ENCODE measurements at places on chromosomes 2 and 18. TPM values are rescaled to one million over a fixed set of nuclear protein-coding genes. Genes with fewer than 3 reads are reported as not detected.
A peak's percentile ranks its signal among the peaks of the same experiment; 100 is the strongest.

DNA sequence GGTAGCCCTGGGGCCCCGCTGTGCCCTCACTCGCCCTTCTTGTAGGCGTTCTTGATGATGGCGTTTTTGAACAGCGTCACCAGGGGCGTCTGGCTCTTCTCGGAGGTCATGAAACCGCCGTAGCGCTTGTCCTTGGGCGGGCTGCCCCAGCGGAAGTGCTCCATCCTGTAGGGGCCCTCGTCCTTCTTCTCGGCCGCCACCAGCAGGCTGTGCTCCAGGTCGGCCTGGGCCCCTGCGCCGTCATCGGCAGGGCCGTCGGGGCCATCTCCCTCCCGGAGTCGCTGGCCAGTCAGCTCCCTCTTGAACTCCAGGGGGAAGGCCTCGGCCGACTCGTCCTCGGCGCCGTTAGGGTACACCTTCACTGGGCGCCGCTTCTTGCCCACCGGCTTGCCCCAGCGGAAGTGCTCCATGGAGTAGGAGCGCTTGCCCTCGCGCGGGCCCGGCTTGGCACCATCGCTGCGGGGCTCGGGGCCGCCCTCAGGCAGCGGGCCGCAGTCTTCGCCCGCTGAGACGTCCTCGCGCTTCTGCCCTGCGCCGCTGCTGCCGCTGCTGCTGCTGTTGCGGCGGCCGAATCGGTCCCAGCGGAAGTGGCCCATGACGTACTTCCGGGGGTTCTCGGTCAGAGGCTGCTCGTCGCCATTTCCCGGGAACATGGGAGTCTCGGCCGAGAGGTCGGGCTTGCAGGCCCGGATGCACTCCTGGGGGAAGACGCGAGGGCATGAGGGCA lies 7.2 kb downstream of the POMC start:
- H3K4me3 ChIP-seq = no peak overlapping the region
- H3K36me3 ChIP-seq = no peaks in the 10 kb centered on the region
- peaks cover 24% of the 10 kb centered on the region for H3K27me3 ChIP-seq
- no peak overlapping the region for H3K27ac ChIP-seq
- no peak for DNase-seq

DNA sequence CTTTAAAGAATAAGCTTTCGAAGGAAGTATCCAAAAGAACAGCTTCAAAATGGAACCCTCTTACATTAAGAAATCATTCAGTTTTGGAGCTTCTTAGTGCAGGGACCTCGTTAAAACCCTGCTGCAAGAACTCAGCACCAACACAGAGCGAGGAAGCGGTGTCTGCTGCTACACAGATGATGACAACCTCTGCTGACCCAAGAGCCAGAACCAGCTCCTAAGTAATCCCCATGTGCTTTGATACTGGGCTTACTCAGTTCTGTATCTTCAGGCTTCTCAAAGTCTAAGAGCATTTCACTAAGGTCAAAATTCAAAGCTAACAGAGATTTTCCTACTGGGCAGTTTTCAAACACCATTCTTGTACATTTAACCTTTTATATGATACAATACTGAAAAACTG lies 194.6 kb downstream of the STK39 start:
- no peak overlapping the region for H3K27ac ChIP-seq
- peaks cover 38% of the 10 kb centered on the region for H3K4me1 ChIP-seq
- no peaks in the 10 kb centered on the region for H3K27me3 ChIP-seq

DNA sequence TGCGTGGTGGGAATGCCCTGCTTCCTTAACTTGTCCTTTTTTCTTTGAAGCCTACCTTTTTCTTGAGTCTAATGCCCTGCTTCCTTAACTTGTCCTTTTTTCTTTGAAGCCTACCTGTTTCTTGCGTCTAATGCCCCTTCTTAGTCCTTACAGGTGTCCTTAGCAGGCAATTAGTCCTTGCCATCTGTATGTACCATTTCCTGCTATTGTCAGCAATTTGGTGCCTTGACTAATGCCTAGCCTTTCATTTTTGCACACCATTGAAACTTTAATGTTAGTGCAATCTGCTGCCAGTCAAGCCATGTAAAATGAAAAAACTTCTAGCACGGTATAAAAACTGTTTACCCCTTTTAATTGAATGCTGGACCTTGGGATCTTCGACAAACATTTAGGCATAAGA lies 4.3 kb downstream of the KDM3A start:
- H3K36me3 ChIP-seq = no peaks in the 10 kb centered on the region
- no peak overlapping the region for H3K27ac ChIP-seq
- H3K4me1 ChIP-seq = peaks cover 16% of the 10 kb centered on the region

Gene LRRC30
- total RNA-seq = not detected

DNA sequence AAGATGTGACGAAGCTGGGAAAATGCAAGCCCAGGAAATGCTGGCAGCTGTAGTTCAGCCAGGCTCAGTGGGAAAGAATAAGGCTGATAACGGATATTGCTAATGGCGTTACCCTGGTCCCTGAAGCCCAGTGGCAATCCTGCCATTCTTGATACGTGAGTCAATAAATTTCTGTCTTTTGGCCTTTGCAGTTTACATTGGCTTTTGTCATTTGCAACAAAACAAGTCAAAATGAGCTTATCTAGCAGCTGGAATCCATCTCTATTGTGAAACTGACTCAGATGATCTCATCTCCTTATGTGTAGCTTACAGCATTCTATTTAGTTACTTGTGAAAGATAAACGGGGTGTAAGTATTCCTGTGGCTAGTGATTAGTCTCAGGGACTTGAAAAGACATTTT lies 43.8 kb downstream of the ARL6IP6 start:
- no peaks in the 10 kb centered on the region for H3K27me3 ChIP-seq
- peaks cover 5% of the 10 kb centered on the region for H3K4me1 ChIP-seq
- no peak overlapping the region for H3K4me3 ChIP-seq
- DNase-seq = peak; percentile 30
- H3K36me3 ChIP-seq = peaks cover 4% of the 10 kb centered on the region
